ENCODE measurements at places on chromosomes 11 and 22.
A peak's percentile ranks its signal among the peaks of the same experiment; 100 is the strongest.

DNA sequence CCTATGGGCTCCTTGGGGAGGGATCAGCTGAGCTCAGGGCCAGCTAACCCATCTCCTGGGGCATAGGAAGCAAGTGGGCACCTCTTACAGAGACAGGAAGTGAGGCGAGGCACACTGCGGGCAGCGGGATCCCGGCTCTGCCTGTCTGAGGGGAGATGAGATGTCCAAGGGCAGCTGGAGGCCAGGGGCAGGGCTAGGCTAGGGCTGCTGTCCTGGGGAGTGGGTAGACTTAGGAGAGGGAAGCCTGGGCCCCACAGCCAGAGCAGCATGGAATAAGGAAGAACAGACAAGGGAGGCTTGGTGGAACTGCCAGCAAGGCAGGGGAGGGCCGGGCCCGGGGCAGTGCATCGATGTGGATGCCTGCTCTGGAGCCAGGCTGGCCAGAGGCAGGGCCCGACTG is 76.3 kb downstream of the MORC2 start:
- no peak for DNase-seq

- no peak for DNase-seq
These were observed 24.1 kb upstream of the LRRC55 start for GRCh38 chr11:57157624-57158023.

DNA sequence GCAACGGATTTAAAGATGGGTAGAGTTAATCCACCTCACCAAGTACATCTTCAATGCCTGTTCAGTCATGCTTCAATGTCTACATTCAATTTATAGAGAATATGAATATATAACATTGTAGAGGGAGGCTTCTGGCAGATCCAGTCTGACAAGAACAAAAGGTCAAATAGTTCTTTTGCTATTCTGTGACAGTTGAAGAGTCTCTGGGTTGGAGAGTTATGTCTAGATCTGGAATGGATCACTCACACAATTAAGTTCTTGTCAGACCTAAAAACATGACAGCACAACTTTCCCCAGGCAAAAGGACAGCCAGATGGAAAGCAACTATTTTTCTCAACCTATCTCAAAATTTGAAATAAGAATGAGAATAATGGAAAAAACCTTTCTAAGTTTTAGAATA is 15.3 kb upstream of the GAB2 start:
- DNase-seq, result no peak

- DNase-seq, result no peak
These were observed 69.4 kb downstream of the RBFOX2 start for GRCh38 chr22:35959121-35959800.

DNA sequence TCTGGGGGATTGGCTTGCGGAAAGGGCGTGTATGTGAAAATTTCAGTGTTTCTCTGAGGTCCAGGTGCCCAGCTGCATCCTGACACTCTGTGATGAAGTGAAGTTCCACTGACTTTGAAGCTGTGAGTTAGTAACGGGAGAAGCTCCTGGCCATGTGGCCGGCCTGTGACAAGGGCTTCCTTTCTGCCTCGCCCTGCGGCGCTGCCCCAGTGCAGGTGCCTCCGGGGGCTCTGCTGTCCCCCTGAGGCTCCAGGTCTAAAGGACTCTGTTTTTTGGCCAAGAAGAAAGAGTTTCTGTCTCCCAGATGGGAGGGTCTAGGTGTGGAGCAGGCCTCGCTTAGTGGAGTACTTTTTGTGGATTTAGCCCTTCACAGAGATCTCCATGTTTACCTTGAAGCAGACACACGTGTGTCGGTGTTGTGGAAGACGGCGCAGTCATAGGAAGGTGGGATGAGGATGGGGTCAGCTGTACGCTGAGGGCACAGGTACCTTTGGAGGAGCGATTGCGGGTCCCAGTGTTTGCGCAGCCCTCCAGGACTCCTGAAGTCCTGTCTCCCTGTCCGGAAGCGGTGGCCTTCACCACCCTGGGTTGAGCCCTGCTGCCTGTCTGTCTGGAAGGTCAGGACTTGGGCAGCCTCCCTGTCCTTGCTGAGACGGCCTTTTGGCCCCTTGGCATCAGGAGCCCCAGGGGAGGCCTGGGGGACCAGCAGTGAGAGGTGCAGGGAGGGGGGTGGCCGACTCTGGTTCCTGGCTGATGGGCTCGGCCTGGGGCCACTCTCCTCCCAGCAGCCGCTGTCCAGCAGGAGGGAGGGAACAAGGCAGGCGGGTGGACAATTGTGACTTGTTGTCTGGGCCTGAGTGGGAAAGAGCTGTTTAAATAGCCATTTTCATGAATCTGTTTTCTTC is 1249.3 kb downstream of the BRD1 start:
- DNase-seq, result no peak

DNA sequence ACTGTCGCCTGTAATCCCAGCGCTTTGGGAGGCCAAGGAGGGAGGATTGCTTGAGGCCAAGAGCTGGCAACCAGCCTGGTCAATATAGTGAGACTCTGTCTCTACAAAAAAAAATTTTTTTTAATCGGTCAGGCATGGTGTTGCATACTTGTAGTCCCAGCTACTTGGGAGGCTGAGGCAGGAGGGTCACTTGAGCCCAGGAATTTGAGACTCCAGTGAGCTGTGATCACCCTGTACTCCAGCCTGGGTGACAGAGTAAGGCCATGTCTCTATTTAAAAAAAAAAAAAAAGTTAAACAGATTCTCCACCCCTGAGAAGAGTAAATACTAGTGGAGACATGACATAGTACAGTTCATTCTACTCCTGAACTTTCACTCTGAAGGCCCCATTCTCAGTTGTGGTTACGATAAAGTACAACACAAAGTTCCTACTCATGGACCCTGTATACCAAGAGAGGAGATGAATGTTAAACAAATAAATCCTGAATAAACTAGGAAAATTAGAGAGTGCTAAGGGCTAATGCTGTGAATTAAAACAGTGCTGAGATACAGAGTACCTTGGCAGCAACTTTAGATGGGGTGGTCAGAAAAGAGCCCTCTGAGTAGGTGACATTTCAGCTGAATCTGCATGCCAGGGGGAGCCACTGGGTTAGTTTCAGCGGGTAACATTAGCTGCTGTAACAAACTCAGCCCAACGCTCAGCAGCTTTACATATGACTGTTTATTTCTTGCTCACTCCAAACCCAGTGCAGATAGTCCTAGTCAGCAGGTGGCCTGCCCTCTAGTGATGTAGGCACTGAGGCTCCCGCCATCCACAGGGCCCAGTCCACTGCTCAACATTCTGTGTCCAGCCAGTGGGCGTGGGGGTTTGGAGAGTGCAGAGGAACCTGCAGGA is 75.1 kb downstream of the DBX1 start:
- DNase-seq, result no peak

GRCh38 chr11:9899676-9900075 is 235.8 kb downstream of the SWAP70 start:
- no peak for DNase-seq

- no peak for DNase-seq
These were observed 500.5 kb downstream of the BUD13 start for GRCh38 chr11:116272181-116272789.

DNA sequence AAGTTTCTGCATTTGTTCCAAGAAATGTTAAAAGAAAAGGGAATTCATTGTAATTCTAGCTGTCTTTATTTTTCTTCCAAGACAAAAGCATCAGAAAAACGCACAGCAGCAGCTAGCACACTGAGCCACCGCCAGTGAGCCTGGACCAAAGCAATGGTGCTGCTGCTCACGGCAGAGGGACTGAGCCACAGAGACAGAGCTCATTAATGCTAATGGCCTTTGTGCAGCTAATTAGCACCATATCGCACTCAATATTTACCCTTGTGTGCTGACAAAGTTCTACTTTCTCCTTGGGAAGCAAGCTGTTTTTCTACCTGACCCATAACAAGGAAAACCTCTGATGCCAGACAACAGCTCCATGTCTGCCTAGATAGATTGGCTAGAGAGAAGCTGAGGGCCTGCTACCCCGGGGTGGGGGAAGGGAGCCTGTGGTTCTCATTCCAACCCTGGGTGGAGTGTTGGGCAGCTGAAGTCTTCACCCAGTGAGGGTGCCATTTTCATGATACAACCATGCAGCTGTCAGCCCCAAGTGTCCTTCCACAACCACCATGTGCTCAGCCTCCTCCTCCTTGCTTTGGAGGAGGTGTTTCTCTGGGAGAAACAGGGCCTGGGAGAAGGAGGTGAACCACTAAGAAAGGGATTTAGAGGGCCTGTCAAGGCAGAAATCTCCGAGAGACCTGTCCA is 131.1 kb upstream of the NCAM1 start:
- DNase-seq, result no peak

DNA sequence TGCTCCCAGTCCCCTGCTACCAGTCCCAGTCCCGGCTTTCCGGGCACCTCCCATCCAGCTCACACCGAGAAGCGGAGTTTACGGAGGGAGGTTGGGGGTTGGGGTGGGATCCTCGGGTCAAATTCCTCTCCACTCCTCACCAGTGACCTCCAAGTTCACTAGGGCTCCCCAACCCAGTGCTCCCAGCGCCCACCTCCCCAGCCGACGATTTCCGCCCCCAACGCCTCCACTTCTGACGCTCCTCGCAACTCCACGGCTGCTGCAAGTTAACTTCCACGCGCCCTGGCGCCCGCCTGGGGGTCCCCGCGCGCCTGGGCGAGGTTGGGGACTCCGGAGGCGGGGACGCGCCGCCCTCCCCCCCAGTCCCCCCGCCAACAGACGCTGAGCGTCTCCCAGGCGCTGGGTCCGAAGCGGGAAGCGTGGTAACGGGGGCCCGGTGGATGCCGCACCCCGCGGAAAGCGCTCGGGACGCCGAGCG is 526 bp downstream of the TPST2 start:
- DNase-seq, result peak; percentile 59

- no peak for DNase-seq
These were observed 162.8 kb downstream of the ARHGAP42 start for GRCh38 chr11:100849901-100850235.

GRCh38 chr11:115691030-115691429 is 186.8 kb upstream of the CADM1 start:
- no peak for DNase-seq

DNA sequence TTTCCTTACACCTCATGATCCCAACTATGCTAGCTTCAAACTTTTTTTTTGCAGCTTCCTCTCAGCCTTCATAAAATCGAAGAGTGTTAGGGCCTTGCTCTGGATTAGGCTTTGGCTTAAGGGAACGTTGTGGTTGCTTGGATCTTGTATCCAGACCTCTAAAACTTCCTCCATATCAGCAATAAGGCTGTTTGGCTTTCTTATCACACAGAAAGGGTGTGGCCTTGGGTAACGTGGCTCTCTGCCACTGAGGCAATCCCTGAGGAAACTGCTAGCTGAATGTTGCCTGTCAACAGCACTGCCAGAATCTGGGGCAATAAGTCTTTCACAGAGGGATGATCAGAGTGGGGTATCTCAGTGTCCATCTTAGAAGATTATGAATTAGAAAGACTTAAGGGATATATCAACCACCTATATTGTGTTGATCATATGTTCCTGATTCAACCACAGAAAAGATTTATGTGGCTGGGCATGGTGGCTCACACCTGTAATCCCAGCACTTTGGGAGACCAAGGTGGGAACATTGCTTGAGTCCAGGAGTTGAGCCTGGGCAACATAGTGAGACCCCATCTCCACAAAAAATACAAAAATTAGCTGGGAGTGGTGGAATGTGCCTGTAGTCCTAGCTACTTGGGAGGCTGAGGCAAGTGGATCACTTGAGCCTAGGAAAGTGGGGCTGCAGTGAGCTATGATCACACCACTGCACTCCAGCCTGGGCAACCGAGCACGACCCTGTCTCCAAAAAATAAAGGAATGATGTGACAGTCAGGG is 12.5 kb upstream of the CUL5 start:
- no peak for DNase-seq

- no peak for DNase-seq
These were observed 54.7 kb upstream of the ALX4 start for GRCh38 chr11:44364596-44364995.

- no peak for DNase-seq
These were observed 10.0 kb upstream of the RELT start for GRCh38 chr11:73366265-73366610.

- no peak for DNase-seq
These were observed 32.5 kb upstream of the IZUMO1R start for GRCh38 chr11:94271885-94272372.

- DNase-seq, result peak; percentile 17
These were observed 218.8 kb downstream of the HIPK3 start for GRCh38 chr11:33475993-33476392.

DNA sequence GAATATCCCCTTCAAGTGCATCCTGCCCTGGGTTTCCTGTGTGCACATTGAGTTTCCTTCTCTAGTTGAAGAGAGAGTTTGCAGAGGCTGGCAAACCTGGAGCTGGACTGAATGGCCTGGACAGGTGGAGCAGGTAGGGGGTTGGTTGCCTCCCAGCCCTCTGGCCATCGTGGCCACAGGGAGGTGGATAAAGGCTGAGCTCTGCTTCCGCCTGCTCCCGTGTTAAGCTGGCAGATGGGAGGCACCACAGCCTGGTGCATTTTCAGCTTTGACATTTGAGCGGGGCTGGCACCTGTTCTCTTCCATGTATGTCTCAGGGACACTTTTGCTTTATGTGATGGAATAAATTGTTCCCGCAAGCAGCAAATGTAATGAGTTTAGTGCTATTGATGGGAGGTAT is 11.1 kb downstream of the MICAL2 start:
- no peak for DNase-seq

DNA sequence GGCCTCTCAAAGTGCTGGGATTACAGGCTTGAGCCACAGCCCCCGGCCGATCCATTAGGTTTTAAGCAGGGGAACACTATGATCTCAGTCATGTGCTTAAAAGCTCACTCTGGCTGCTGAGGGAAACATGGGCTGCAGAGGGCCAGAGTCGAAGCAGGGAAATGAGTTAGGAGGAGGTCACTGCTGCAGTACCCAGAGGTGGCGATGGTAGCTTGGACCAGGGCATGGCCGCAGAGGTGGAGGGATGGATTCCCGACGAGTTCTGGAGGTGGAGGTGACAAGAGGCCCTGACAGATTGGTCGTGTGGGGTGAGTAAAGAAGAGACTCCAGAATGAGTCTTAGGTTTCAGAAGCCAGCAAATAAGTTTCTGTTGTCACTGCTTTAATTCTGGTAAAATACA is 54.4 kb upstream of the INCENP start:
- DNase-seq, result no peak

- no peak for DNase-seq
These were observed 61.3 kb downstream of the MYH9 start for GRCh38 chr22:36326178-36327161.

DNA sequence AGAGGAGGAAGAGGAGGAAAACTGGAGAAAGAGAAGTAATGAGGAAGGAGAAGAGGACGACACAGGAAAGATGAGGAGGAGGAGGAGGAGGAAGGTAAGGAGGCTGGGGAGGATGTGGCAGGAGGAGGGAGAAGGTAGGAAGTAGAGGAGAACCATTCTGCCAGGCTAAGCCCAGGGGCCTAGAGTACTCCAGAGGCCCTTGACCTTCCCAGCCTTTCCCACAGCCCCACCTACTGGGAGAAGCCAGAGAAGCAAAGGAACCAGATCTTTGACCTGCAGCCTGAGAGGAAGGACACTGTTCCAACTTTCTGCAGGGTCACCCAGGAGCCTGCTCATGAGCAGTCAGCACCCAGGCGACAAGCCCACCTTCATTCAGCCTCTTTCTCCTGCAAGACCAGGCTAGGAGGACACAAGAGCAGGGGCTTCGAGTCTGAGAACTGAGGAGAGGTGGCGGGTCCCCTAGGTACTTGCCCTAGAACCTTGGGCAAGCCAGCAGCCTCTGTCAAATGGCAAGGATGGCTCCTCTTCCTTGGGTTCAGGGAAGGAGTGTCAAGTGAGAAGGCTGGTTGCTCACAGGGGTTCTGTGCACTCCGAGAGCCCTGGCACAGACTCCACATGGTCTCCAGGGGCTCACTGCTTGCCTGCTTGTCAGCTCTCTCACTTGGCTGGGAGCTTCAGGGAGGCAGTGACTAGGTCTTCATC is 27.9 kb upstream of the OAF start:
- DNase-seq, result no peak

- DNase-seq, result no peak
These were observed 4.2 kb upstream of the CSDC2 start for GRCh38 chr22:41556561-41556960.
